ENCODE measurements at places on chromosomes 6 and 20.

DNA sequence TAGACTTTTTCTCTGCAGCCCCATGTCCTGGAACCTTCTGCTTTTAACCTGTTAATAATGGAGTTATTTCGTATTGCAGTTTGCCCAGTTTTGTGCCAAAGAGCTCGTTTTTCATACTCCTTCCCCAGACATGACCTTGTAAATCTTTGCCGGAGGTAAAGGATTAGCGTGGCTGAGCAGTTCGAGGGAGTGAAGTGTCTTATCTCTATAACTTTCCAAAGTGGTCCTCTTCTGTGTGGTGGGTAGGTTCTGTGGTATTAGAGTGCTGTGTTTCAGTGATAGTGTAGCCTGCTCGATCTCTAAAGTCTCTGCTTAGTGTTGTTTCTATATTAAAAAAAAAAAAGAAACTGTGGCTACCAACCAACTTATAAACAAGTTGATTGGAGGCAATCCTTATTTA lies 67.5 kb downstream of the FARS2 start:
- no peak for DNase-seq

DNA sequence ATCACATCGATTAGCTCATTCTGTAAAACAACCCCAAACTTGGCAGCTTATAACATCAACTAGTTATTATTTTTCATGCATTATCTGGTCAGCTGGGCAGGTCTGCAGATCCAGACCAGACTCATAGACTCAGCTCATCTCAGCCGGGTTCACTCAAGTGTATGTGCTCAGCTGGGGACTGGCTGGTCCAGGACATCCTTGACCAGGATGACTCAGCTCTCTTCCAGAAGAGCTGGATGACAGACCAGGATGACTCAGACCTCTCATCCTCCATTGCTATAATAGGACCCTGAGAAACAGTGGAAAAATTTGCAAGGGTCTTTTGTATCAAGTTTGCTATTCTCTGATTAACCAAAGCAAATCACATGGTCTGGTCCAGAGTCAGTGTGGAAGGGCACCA lies 312.5 kb upstream of the PLCB4 start:
- no peak for DNase-seq

DNA sequence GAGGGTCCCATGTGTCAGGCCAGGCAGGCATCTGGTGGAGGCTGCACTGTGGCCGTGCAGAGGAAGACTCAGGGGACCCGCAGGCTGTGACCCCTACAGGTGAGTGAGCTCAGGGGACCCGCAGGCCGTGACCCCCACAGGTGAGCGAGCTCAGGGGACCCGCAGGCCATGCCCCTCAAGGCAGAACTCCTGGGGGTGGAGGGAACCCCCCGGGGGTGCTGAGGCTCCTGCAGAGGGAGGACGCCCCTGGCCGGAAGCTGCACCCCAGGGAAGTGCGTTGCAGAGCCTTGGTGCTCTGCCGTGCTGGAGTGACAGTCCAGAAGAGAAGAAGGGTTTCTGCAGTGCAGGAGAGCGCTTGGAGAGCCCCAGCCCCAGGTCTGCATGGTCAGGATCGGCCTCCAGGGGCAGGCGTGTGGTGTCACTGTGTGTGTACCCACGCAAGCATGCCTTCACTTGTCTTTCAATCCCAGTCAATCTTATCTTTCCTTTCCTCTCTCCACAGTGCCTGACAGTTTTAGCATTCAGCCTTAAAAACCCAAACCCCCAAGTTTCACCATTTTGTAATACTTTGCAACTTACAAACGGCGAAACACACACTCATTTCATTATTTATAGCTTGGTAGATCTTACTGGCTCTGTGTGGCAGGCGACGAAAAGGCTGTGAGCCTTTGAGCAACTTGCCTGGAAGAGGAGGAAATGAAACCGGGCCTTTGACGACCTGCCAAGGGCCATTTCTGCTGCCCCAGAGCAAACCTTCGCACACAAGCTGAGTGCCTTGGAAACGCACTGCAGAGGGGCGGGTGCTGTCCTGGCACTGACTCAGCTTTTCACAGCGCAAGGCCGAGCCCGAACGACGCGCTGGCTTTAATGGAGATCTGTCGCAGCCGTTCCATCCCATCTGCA lies 101.4 kb upstream of the AGPAT4 start:
- no peak for DNase-seq

DNA sequence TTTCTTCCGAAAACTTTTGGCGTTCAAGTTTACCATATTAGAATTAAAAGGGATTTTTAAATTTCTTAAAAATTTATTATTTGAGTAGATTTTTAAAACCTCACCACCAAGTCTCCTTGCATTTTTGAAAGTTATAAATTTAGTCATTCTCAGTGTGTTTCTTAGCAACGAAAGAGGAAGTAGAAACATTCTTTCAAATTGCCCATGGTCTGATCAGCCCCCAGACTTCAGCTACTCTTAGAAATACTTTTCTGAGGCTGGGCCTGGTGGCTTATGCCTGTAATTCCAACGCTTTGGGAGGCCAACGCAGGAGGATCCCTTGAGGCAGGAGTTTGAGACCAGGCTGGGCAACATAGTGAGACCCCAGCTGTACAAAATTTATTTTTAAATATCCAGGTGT lies 15.1 kb upstream of the RTF2 start:
- no peak for DNase-seq

All from fibroblast of skin of left quadriceps (primary cell).